Stromal cell of bone marrow (primary cell): ENCODE measurements at places on chromosomes 2 and 18.

GRCh38 chr2:157158111-157158510 lies 99.4 kb upstream of the GALNT5 start:
- no peak for DNase-seq

DNA sequence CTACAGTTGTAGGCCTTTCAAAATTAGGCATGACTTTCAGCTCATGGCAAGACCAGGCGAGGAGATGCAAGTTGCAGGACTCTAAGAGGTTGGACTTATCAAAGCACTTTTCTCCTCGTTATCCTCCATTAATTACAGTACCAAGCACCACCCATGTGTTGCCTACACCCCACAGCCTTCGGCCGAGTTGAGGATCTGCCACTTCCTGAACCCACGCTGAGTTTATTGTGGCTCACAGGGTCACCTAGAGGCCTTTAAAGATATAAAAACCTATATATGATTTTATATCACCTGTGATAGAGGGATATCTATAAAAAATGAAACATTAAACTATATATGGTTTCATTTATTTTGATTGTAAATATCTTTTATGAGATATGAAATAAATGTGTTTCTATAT lies 2.6 kb downstream of the UGT1A10 start:
- no peak for DNase-seq

- DNase-seq = no peak
Observed at GRCh38 chr2:180196419-180196977, 189.4 kb upstream of the CWC22 start.

GRCh38 chr2:241228081-241228859 lies 39.8 kb downstream of the ANO7 start:
- no peak for DNase-seq

GRCh38 chr18:77067291-77068061 lies 65.1 kb downstream of the MBP start:
- DNase-seq = peak; percentile 65

- no peak for DNase-seq
Observed at GRCh38 chr18:51654488-51655326, 457.2 kb upstream of the MEX3C start.

DNA sequence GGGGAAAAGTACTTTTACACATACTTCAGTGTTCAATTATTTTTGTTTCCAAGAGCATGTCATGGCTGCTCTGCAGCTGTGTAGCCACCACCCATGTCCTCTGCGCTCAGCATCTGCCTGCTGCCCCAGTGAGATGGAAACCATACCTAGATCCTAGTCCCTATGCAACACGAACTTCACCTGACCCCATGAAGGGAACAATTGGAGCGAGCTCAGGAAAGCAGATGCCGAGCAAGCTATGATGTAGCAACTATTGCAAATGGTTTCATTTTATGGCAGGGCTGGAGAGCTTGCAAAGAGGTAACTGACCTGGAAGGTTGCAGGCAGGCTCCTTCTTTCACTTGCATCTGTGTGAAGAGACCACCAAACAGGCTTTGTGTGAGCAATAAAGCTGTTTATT lies 1.3 kb upstream of the CCDC141 start:
- no peak for DNase-seq

DNA sequence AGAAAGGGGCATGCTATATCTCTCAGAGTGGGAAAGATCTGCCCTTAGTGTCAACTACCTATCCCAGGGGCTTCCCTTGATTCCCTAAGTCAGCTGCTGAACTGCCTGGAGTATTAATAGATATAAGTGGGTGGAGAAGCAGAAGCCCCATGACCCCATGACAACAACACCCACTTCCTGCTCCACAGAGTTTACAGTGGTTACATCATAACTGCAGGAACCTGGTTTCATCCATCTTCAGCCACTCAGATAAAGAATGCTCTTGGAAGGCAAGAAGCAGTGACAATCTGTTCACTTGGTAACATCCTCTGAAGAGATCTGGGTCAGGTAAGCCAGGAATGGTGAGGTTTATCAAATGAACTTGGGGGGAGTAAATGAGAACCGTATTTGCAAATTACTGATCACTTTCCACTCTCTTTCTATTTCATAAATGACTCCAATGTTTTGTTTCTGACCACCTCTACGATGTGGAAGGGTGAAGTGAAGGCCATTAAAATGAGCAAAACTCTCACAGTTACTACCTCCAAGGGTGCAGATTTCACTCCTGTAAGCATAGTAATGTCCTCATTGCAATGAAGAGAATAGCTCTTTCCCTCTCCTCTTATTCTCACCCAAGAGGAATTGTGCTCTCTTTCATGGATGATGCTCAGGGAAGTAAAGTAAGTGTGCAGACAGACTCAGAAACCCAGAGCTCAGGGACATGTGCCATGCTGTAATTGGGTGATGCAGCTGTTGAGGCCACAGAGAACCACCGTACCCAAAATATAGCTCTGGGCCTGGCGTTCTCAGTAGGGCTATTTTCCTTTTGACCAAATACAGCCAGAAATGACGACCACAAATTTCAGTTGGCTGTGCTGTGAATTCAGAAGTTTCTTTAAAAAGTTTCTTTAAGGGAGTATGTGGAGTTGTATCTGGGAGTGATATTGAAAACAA lies 192.8 kb upstream of the APCDD1 start:
- DNase-seq = no peak

GRCh38 chr2:219177552-219178376 lies at the start of gene RETREG2:
Gene RETREG2, plus strand, starts transcription at chr2:219178275. Its CDS starts 78 bp downstream, at chr2:219178353.
- DNase-seq = peak; percentile 79

- DNase-seq = no peak
Observed at GRCh38 chr2:230925879-230926765, 1.1 kb upstream of the GPR55 start.
